ENCODE measurements at places on chromosomes 4 and X.

DNA sequence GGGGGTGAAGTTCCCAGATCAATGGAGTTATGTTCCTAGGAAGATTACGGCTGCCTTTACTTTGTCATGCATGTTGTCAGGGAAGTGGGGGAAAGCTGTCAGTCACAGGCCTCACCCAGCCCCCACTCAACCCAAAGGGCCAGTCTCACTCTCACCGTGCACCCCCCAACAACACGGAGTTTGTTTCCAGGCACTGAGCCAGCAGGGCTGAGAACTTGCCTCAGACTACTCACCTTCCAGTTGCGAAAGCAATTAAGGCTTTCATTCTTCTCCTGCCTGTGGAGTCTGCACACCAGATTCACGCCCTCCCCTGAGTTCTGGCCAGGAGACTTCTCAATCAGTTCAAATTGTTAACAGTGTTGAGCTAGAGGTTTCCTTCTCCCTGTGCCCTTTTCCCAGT, 114.3 kb downstream of the SH3BGRL start:
- DNase-seq, result no peak

DNA sequence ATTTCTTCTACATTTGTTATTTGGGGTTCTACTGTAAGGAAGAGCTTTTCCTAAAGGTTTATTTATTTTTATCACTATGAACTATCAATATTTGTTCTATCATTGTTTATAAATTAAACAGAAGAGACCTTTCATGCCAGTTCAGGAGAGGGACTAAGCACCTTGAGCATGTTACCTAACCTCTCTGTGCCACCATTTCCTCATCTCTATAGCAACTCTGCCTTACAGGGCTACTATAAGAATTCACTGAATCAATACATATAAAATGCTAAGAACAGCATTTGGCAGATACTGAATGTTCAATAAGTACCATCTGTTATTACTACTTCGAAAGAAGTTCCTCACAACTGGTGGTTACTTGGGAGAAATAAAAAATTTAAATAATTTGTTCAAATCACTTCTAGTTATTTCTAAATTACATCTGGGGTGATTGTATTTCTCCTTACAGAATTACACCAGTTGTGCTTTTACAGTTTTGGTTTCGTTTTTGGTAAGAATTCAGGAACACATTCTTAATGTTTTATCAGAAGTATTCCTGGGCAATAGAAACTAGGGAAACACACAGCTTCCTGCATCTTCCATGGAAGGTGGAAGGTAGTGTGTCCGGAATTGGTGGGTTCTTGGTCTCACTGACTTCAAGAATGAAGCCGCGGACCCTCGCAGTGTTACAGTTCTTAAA, 32.9 kb downstream of the EREG start:
- no peak for DNase-seq

- DNase-seq, result no peak
These were observed 87.7 kb downstream of the COL25A1 start for GRCh38 chr4:109214622-109215301.

- DNase-seq, result no peak
These were observed 22.1 kb downstream of the EPGN start for GRCh38 chr4:74330295-74330750.

DNA sequence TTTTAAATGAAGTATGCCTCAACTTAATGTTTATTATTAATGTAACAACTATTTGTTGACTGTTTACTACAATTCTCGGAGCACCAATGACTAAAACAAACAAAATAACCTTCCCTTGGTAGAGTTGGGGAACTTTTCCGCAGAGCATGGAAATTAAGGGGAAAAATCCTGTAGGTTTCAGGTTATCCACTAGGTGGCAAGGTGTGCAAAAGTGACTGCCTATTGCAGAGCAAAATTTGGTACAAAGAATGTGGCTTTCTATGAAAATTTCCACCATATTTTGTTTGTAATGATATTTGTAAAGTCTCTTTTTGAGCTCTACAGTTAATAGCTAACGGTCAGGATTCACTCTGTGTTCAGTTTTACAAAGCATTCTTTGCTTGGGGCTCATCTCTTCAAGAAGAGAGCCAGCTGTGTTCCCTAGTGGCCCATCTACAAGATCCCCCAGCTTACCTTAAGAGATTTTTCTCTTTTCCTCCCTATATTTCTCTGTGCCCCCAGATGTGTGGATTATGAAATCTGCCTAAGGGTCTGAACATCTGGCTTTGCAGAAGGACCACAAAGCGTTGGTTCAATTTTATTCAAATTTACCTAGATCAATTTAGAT, 61.1 kb downstream of the FBXO8 start:
- no peak for DNase-seq

DNA sequence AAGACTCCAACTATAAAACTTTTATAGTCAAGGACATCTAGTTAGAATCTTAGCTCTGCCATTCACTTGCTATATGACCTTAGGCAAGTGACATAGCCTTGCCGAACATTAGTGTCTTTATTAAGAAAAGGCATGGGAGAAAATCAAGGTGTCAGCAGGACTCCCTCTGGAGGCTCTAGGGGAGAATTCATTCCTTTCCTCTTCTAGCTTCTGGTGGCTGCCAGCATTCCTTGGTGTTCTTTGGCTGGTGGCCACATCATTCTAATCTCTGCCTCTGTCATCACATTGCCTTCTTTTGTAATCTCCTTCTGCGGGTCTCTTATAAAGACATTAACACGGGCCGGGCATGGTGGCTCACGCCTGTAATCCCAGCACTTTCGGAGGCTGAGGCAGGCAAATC, 99.8 kb downstream of the PPP1R2C start:
- no peak for DNase-seq

DNA sequence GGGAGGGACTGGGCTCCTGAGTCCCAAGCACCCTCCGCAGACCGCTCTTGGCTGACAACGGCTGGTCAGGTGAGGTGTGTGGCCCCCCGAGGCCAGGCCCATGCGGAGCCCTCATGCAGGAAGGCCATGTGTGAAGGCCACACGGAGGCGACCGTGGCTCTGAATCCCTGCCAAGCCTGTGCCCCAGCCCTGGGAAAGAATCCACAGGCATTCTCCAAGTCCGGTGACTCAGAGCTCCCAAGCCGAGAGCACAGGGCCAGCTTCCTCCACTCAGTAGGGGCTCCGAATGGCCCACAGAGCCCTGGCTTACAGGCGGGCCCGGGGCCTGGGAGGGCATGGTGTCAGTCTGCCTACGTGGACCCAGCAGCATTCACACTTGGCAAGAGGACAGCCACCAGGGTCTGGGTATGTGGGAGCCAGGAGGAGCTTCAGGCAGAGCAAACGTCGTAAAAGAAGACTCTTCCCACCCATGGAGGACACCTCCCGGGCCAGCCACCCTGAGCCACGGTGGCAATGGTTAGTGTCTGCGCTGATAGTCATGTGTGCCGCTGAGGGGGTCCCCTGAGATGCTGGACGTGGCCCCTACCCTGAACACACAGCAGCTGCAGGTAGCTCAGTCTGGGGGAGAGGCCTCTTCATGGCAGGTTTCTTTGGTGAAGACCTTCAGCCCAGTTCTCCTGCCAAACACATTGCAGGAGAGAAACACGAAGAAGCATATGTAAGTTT, 105.7 kb downstream of the PSAPL1 start:
- no peak for DNase-seq

DNA sequence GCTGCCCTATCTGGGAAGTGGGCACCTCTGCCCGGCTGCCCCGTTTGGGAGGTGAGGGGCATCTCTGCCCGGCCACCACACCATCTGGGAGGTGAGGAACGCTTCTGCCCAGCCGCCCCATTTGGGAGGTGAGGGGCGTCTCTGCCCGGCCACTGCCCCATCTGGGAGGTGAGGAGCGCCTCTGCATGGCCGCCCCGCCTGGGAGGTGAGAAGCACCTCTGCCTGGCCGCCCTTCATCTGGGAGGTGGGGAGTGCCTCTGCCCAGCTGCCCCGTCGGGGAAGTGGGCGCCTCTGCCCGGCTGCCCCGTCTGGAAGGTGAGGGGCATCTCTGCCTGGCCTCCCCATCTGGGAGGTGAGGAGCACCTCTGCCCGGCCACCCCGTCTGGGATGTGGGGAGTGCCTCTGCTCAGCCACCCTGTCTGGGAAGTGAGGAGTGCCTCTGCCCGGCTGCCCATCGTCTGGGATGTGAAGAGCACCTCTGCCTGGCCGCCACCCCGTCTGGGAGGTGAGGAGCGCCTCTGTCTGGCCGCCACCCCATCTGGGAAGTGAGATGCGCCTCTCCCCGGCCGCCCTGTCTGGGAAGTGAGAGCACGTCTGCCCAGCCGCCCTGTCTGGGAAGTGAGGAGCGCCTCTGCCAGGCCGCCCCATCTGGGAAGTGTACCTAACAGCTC, 9.8 kb downstream of the PABPC1L2A start:
- no peak for DNase-seq

DNA sequence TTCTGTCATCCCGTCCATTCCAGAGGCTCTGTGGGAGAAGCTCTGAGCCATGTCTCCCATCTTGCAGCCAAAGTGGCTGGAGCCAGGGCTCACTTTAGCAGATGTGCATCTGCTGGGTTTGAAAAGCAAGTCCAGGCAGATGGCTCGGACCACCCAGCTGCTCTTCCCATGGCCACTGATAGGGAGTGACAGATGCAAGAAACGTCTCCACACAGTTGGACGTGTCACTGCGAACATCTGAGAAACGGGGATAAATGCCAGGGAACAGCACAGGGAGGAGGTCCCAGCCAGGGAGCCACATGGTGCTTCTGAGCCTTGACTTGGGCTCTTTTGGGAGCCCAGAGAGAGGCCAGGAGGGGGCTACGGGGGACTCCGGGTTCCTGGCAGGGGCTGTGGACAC, 242.3 kb downstream of the AFAP1 start:
- DNase-seq, result no peak
